Activated CD8-positive, alpha-beta memory T cell treated with anti-CD3 and anti-CD28 coated beads for 48 hours (primary cell): ENCODE measurements at places on chromosomes 13 and 19.

- DNase-seq = no peak
These were observed 26.0 kb downstream of the ZNF333 start for GRCh38 chr19:14715841-14716240.

DNA sequence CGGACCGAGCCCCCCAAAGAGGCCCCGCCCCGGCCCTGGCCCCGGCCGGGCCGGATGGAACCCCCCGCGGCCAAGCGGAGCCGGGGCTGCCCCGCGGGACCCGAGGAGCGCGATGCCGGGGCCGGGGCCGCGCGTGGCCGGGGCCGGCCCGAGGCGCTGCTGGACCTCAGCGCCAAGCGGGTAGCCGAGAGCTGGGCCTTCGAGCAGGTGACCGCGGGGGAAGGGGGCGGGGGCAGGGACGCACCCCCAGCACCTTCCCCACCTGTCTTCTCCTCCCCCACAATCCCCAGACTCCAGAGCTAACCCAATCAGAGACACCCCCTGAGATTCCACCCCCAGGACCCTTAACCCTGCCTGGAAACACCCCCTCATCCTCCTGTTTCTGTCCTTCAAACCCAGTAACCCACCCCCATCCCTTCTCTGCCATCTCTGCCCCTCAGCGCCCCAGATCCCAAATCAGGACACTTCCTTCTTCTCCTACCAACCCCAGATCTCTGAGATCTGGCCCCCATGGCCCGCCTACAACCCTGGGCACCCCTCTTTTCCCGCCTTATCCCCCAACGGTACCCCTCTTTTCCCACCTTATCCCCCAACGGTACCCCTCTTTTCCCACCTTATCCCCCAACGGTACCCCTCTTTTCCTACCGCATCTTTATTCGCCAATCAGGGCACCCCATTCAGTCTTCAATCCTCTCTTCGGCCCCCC, 505 bp downstream of the ZSWIM4 start:
- DNase-seq = no peak

DNA sequence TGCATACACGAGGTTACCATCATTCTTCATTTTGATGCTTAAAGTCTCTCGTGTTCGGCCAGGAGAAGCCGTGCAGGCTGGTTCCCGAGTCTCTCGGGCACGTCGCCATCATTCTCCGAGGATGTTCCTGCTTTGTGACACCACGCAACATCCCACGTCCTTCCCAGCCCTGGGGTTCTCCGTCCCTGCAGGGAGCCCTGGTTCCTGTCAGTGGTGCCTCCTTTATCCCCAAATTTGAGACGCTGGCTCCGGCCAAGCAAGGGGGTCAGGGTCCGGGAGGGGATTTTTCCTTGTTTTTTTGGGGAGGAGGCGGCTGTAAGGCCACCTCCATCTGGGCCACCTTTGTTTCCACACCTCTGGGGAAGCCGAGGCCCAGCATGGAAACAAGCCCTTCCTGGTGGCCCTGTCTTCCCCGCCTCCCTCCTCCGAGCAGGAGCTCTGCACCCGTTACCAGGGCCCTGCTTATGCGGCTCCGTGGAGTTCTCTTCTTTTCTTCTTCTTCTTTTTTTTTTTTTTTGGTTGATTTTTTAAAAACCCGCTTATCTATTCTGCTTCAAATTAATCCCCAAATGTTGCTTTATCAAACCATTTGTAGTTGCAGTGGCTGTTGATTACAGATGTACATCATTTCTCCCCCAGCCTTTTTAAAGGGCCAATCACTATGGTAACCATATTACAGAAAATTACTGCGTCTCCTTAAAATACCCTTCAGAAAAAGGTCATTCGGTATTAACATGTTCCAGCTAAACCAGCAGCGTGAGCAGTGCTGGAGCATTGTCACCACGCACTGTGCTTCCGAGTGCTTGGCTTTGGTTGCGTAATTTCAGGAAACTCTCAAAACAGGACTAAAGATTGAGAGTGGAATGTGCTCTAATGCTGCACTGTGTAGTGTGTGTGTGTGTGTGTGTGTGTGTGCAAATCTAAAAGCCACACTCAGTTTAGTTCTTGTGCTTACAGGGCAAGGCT, 50.4 kb downstream of the TEX29 start:
- DNase-seq = no peak

- DNase-seq = no peak
These were observed 69.8 kb downstream of the SIAH3 start for GRCh38 chr13:45781553-45782326.

DNA sequence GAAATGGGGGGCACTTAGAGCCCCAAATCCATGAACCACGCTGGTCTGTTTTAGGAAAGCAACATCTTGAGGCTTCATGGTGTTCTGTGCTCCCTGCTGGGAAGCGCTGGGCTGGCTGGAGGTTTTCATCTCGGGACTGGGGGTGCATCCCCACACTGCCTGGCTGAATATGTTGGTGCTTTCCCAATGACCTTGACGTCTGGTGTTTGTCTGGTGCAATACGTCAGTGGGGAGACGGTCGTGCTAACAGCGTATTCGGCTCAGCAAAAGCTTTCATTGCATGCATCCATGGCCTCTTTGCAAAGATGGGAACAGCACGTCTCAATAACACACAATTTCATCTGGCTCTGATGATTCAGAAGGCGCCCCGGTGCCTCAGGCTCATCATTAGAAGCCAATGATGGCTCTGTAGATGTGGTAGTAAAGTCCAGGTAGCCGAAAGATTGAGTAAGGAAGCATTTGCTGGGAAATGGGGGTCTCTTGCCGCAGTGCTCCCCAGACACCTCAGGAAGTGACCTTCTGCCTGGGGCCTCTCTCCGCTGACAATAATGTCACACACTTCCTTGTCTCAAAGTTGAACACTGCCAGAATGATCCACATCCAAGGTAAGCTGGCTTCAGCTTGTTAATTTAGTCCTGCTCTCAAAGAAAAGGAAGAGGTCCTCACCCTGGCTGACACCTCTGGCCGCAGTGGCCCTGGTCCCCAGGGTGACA, 97.7 kb downstream of the ING1 start:
- DNase-seq = no peak

DNA sequence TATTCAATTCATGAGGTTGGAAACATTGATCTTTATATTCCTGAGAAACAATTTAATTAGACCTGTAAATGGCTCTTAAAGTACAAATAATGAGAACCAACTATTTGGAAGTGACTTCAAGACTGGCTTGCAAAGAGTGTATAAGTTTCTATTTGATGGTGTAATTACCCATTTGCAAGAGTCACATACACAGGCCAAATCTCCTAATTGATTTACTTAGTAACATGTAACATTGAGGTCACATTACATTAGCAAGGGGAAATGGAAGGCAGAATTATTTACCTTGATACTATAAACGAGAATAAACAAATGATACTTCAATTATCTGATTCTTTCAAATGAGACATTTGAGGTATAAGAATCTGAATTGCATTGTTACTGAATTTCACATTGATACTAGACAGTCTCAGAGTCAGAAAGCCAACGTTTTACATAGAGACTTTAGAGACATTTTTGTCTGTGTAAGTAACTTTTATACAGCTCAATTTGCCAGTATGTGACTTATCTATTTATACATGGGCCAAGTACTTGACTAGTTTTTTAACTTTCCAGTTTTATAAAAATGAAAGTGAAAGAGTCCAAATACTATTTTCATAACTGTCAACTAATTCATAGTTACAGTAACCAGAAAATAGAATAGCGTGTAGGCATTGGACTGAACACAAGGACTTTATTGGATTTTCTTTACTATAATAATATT, 95.6 kb upstream of the RFC3 start:
- DNase-seq = no peak

DNA sequence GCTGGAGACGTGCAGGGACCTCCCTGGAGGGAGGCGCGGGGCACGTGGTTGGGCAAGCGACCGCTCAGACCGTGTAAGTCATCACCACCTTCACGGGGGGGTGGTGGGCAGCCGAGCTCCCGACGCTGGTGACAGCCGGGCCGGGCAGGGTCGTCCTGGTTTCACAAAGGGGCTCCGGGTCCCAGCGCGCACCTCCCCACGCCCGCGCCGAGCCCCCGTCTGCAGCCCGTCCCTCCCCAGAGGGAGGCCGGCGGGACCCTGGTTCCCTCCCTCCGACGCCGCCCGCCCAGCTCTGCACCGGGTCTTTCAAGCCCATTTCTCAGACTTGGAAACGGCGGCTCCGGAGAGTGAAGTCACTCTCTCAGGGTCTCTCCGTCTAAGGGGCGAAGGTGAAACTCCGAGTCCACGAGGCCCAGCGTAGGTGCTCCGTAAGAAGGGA, 729 bp upstream of the ARID3A start:
- no peak for DNase-seq

DNA sequence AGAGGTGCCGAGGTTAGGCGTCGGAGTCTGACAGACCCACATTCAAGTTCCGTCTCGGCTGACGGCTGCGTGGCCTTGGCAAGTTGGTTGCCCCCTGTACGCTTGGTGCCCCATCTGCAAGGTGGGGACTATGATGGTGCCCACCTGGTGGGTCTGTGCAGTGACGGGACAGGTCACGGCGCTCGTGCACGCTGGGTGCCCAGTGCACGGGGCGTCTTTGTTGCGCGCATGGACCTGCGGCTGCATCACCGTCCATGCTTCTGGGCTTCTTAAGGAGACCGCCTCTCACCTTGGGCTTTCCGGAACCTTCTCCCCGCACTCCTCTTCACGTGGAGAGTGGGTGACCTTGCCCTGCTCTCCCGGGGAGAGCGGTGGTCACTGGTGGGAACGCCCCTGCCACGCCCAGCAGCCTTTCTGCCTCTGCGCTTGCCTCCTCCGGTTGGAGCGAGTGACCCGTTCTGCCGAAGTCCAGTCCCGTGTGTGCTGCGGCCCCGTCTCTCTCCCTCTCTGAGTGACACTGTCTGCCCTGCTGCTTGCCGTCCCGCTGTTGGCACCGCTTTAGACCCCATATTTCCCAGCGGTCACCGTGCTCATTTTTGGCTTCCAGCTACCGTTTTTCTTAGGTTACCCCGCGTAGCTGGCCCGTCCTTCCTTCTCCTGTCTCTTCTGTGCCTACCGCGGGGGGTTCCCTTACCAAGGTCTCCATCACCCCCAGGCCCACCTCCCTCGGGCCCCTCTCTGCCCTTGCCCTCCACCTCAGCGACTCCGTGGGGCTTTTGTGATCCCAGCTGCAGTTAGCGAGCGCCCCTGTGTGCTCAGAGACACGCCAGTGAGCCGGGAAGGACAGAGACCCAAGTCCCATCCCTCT, 6.4 kb downstream of the ATP11A start:
- no peak for DNase-seq

DNA sequence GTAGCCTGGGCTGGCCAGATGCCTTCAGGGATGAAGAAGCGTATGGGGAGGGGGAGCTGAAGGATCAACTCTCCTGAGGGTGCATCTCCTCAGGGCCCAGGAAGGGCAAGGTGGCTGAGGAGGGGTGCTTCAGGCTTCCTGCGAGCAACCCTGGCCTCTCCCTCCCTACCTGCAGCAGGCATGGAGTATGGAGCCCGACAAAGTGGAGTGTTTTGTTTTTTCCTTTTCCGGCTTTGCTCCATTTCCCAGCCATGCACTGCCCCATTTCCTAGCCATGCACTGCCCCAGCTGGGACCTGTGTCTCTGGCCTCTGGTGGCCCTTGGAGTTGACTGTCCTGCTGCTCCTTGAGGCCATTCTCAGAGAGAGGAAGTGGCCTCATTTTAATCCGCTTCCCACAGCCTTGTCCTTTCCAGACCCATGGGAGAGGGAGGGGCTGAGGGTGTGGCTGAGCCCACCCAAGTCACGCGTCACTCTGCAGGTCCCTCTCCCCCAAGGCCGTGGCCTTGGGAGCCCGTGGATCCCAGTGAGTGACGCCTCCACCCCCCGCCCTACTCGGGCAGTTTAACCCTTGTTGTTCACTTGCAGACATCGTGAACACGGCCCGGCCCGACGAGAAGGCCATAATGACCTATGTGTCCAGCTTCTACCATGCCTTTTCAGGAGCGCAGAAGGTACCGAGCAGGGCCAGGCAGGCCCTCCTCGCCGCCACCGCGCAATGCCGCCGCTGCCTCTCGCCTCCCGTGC, 34.4 kb downstream of the CAPN12 start:
- DNase-seq = no peak

GRCh38 chr19:50162988-50163387, at the start of gene IZUMO2:
Gene IZUMO2, minus strand, starts transcription at chr19:50163281. Its CDS starts 87 bp downstream, at chr19:50163194.
- DNase-seq = no peak

GRCh38 chr19:34276614-34277013, 22.3 kb downstream of the GARRE1 start:
- no peak for DNase-seq

DNA sequence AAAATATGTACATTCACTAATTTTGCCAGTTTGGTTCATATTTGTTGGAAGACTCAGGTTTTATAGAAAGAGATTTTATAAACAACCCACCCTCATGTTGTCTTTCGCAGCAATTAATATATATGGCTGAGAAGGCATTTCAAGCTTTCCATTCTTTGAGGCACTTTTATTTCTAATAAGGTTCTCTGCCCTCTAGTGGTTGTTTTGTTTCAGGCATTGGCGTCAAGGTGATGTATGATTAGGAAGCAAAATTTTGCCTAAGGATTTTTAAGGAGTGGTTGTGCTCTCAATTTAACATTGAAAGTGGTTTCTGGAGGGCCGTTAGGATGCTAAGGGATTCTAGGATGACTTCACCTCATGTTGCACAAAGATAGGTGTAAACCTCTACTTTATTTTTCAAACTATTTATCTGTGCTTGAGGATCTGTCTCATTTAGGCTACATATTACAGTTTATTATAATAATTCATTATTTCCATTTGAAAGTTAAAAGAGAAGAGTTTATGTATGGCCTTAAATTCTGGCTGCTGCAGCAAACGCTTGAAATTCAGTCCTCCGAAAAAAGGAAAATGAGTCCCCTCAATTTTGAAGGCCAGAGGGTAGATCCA, 35.9 kb downstream of the OXGR1 start:
- no peak for DNase-seq

DNA sequence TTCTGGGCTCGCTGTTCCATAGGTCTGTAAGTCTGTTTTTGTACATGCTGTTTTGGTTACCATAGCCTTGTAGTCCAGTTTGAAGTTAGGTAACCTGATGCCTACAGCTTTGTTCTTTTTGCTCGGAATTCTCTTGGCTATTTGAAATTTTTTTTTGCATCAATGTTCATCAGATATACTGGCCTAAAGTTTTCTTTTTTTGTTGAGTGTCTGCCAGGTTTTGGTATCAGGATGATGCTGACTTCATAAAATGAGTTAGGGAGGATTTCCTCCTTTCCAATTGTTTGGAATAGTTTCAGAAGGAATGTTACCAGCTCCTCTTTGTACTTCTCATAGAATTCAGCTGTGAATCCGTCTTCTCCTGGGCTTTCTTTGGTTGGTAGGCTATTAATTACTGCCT, 397.8 kb upstream of the HTR2A start:
- DNase-seq = no peak
